CD4-positive, alpha-beta T cell treated with Interleukin-15 for 1 hour (primary cell): ENCODE measurements at places on chromosomes 2 and 18.
A peak's percentile ranks its signal among the peaks of the same experiment; 100 is the strongest.

DNA sequence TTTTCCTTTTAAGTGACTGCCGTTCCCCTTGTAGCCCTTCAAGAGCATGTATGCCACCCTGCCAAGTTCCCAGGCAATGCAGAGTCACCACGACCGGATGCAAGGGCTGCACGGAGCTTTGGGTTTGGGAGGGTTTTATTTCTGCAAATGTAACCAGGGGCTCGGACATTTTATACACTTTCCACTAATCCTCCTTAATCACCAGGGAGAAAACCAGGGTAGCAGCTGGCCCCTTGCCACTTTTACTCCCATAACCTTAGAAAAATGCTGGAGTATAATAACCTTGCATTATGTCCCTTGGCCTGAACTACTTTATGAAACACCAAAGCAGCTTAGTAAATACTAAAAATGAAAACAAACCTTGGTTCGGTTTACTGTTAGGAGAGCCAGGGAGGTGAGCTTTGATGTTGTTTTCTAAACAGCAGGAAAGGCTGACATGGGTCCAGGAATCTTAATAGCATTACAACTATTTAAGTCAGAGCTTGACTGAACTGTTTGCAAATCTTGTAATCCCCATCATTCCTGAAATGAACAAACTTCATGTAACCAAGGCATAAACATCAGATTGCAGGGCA lies 152.8 kb upstream of the RIOK3 start:
- DNase-seq, result no peak

DNA sequence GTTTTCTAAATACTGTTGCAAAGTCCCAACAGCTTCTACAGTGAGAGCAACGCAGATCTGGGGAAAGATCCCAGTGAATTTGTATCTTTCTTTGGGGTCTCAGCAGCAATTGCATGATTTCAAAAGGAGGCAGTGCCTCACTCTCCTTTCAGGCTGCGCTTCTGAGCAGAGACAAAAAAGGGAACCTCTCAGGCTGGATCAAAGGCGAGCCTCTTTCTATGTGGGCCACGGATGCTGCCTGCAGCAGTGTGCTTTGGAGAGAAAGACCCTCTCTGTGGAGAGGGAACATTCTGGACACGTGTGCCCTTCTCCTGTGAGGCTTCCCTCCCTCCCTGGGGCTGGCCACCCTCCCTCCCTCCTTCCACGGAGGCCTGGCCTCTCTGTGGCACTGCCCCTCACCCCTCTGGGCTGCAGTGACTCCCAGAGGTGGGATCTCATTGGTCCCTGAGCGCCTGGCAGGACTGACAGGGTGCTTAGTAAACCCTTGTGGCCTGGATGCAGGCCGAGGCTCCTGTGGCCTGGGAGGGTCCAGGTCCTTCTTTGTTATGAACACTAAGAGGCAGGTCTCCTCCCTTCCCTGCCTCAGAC lies 21.6 kb upstream of the PDIA6 start:
- DNase-seq, result no peak

DNA sequence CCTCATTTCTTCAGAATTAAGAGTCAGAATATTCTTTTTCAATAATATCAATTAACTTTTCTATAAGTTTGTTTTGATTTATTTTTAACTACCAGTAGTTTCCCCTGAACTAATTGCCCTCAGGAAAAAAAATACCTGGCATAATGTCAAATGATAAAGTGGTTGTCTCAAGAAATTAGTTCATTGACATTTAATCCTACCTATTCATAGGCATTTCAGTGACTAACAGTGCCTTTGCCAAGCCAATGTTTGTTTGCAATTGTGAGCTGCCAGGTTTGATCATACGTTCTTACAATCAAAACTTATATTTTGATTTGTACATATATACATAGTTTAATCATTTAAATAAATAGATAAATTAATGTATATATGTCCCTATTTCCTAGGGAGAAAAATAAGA lies 267.3 kb upstream of the MC4R start:
- DNase-seq, result no peak

DNA sequence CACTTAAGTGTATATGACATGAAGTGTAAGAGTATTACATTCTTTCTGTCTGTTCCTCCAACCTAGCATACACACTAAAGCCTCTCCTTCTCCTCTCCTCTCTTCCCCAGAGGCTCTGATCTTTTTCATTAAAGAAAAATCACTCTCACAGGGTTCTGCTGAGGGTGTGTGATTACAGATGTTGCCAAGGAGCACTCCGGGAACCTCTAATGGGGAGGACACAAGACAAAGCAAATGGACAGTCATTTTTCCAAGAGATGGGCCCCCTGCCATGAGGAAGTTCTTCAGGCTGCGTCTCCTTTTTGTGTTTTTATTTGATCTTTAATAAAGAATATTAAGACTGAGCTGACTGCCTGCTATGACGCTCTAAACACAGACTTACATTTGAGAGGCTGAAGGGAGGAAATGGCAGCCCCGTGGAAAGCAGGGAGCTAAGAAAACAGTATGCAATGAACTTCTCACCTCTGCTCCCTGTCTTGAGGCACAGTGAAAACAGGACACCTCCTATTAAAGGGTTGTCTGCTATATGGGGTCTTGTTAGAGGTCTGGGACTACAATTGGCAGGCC lies 578.1 kb downstream of the PIK3C3 start:
- DNase-seq, result no peak

GRCh38 chr2:190759749-190760213 lies 110.9 kb downstream of the NAB1 start:
- no peak for DNase-seq

DNA sequence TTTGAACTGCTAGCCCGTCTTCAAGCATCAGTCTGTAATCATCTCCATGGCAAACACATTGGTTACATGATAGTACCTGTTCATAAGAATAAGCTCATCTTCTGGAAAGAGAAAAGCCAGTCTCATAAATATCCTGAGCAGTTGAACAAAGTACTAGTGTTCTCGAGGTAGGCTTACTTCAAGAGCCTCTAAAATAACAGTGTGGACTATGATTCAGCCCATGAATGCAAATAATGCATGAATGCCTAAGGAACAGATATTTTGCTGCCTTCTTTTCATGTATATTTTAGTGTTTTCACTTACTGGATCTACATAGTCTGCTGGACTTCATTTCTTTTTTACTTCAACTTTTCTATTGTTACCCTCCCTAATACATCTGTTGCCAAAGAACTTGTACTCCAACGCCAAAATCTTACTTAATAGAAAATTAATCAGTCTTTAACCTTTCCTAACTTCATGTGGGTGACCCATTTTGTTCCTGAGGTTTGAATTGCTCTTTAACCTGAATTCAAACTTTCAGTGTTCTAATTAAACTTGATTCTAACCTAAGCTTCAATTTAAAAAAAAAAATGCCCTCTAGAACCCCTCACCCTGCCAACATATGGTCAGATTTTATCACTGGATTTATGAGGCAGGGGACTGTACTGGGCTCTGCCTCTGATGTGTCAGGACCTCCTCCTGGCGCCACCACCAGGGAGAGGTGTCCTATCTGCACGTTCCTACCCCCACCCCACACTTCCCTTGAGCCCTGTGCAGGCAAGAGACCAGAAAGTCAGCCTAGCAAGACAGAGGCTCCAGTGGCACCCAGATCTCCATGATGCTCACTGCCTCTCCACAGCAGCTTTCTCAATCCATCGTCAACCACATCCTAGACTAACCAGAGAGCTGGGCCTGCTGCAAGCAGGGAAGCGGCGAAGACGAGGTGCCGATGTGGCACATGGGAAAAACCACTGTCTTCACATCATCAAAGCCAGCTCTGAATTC lies 264.7 kb upstream of the ID2 start:
- DNase-seq, result no peak

- DNase-seq, result no peak
Measured at GRCh38 chr2:228048838-228049490, 132.5 kb downstream of the SPHKAP start.

DNA sequence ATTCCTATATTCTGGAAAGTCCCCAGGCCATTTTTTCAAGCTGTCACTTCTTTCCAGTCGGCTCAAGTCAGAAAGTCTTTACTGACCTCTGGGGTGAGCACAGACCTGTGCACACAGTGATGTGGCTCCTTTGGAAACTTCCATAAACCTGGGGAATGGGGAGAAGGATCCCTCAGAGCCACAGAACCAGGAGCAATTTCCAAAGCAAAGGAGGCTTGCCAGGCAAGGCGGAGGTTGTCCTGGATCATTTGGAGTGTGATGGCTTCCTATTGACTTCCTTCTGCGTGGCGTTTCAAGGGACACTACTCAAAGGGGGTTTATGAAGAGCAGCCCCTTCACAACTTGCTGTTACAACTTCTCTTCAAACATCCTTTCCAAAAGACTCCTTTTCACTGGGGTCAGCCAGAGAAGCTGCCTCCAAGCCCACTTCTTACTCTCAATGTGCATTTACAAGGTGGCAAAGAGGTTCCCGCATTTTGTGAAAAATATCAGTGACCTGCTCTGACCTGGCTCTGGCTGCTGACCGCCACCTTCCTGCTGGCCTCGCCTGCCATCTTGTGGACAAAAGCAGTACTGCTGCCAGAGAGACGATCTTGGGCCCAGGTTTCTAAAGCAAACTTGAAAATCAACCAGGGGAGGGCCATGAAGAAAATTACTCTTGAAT lies 18.2 kb upstream of the TMEM247 start:
- peak; percentile 63 for DNase-seq

- no peak for DNase-seq
Measured at GRCh38 chr2:81513328-81513727, 1208.8 kb upstream of the LRRTM1 start.

GRCh38 chr2:239865059-239865639 lies 160.0 kb downstream of the NDUFA10 start:
- no peak for DNase-seq

GRCh38 chr2:60158262-60158661 lies 395.2 kb downstream of the BCL11A start:
- DNase-seq, result no peak

DNA sequence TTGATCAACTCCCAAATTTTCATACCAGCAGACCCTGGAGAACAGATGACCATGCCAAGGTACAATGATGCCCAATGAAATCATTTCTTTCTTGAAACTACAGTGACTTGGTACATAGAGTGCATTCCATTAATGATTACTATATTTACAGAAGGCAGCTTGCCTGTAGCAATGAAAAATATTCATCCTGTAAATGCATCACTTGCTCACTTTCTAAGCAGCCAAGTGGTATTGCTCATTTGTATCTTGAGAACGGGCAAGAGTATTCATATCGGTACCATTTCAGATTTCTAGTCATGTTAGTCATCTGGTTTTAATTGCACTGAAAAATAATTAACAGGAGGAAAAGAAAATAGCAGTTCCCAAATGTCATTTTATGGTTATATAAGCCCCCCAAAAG lies 59.6 kb downstream of the VIL1 start:
- no peak for DNase-seq

- DNase-seq, result no peak
Measured at GRCh38 chr2:20365249-20365817, 14.7 kb upstream of the PUM2 start.

DNA sequence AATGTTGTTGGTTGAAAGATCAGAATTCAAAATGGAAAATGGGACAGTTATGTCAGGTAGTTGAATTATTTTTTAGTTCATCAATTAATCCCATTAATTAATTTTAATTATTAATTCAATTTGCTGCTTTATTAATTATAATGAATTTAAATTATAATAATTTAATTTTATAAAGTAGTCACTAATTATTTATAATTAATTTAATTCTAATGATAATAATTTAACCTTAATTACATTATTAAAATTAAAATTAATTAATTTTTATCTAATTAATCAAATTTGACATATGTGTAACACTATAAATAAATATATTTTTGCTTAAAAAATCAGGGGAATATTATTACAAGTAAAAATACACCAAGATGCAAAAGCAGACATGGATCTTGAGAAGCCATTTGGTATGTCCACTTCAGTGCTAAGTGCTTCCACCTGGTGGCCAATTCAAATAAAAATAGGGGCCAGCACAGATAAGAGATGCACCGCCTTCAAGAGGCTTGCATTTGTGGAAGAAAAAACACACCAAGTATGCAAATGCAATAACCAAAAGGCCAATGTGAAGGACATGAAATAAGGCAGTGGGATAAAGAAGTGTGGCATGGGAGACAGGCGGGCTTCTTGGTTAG lies 73.2 kb downstream of the MBP start:
- DNase-seq, result peak; percentile 56
